ENCODE measurements at places on chromosomes 3 and 15.

DNA sequence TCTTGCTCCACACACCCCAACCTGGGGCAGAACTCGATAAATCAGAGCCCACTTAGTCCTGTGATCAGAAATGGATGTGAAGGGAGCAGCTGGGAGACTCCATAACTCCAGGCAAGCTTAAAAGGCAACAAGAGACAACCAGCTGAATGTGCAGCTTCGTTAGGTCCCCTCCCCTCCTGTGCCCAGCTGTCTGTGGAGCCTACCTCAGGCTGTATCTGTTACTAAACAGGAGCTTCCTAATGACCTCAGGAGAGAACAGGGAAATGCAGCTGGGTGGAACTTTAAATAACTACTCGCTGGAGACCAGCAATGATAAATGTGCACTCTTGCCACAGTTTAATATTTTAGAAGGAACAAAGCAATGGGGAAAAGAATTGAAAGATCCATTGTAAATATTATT lies 25.9 kb downstream of the SLC9A9 start:
- DNase-seq: no peak

DNA sequence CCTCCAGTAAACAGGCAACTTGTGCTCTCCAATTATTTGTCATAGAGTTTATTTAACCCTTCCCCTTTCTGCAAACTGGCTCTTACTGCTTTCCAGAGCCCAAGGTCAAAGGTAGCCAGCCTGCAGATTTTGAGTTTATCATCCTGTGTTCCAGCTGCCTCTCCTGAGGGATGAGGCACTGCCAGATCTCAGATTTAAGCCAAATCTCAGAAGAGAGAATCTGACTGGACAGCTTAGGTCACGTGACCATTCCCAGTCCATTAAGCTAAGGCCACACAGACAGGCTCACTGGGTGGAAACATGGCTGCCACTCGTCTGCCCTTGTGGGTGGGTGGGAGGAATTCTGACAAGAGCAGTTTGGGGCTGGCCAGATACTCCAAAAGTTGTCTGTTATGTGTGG lies 8.6 kb upstream of the SIAH2 start:
- no peak for DNase-seq

GRCh38 chr3:177688152-177688551 lies 490.9 kb upstream of the TBL1XR1 start:
- no peak for DNase-seq

- no peak for DNase-seq
Measured at GRCh38 chr3:194250098-194251002, 100.8 kb downstream of the CPN2 start.

GRCh38 chr3:134971306-134971705 lies 176.2 kb downstream of the EPHB1 start:
- no peak for DNase-seq

- no peak for DNase-seq
Measured at GRCh38 chr3:140630366-140630765, 47.5 kb upstream of the TRIM42 start.

- DNase-seq: no peak
Measured at GRCh38 chr15:87777054-87777561, 479.4 kb downstream of the NTRK3 start.

DNA sequence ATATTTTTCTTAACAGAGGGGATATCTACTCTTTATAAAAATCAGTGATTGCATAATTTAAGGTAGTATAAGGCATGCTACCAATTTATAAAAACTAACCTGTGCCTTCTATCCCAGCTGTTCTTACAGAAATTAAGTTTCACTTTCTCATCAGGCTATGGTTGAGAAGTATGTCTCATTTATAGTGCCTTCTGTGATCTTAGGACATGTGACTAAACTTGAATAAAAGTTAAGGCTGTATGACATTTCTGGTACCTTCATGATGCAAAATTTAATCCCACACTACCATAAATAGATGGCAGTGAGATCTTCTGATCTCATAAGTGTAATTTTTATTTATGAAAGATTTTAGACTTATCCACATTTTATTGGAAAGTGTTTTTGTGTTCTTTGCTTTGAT lies 12.6 kb downstream of the TIPARP start:
- no peak for DNase-seq

DNA sequence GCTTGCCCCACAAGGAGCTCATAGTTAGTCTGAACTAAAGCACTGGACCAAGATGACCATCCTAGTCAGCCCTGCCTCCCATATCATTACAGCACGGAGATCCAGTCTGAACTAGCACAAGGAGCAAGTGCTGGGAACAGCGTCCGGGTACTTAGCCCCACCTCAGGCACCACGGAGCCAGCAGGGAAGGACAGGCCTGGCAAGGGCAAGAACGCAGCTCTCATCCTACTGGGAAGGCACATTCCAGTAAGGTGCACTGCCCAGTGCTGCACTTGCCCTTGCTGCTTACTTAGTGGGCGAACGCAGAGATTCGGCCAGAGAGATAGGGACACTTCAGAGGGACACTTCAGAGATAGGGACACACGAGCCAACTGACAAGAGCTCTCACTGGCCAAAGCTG lies 27.6 kb downstream of the SEC61A1 start:
- no peak for DNase-seq

GRCh38 chr3:12997387-12997786 lies 75.8 kb downstream of the IQSEC1 start:
- DNase-seq: no peak

- no peak for DNase-seq
Measured at GRCh38 chr3:169764882-169765612, at the start of gene TERC. Gene TERC, minus strand, starts transcription at chr3:169765060.

- DNase-seq: no peak
Measured at GRCh38 chr3:48532271-48532976, 24.2 kb downstream of the PFKFB4 start.

- DNase-seq: no peak
Measured at GRCh38 chr15:55170361-55170760, 26.4 kb downstream of the RSL24D1 start.

DNA sequence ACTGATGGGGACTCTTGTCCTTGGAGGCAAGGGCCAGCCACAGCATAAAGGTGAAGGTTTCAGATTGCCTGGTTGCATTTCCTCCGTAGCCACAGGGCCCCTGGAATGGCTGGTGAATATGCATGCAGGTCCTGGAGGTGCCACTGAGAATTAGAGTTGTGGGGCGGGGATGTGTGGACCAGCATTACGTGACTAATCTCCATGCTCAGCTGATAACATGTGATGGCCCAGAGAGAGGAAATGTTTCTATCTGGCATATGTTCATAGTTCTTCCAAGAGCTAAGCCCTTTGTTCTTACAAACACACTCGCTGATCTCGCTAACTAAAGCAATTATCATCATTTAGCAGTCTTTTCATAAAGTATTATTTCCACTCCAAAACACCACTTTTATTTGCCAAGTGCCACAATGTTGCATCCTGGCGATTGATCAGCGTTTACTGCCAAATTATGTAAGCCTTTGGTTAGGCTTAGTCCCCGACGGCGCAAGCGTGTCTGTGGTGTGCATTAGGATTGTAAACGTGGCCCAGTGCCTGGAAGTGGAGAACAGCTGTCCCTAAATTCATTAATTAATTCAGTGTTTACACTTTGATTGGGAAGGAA lies 55.9 kb downstream of the CGNL1 start:
- DNase-seq: no peak

DNA sequence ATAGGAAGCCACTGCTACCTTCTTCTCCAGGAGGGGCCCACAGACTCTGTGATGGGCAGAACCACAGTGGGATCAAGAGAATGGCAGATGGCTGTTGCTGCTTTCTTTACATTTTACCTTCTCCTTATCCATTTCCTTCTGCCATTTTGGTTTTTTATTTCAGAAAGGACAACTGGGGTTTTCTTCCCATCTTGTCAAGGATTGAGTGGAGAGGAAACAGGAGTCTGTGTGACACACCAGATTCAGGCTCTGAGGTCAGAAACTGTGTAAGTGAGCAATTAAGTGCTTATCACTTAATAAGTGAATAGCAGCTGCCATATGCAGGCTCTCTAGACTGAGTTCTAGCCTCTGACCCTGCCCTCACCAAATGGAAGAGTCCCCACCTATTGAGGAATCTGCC lies 47.3 kb downstream of the ITGB5 start:
- DNase-seq: no peak

DNA sequence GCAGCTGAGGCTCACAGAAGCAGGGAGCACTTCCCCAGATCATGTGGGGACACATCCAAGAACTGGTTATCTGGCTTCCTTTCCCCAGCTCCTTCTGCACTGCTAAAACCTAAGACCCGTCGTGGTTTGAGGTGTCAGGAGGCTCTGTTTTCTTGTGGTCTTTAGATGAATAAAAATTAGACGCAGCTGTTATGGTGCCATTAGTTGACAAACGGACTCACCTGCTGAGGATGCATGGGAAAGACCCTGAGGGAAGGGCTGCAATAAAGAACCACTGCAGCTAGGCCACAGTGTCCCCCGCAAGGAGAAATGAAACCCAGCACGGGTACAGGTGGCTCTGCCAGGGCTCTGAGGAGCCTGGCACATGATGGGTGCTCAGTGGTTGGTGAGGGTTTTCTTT lies 99.4 kb downstream of the IQSEC1 start:
- DNase-seq: no peak

DNA sequence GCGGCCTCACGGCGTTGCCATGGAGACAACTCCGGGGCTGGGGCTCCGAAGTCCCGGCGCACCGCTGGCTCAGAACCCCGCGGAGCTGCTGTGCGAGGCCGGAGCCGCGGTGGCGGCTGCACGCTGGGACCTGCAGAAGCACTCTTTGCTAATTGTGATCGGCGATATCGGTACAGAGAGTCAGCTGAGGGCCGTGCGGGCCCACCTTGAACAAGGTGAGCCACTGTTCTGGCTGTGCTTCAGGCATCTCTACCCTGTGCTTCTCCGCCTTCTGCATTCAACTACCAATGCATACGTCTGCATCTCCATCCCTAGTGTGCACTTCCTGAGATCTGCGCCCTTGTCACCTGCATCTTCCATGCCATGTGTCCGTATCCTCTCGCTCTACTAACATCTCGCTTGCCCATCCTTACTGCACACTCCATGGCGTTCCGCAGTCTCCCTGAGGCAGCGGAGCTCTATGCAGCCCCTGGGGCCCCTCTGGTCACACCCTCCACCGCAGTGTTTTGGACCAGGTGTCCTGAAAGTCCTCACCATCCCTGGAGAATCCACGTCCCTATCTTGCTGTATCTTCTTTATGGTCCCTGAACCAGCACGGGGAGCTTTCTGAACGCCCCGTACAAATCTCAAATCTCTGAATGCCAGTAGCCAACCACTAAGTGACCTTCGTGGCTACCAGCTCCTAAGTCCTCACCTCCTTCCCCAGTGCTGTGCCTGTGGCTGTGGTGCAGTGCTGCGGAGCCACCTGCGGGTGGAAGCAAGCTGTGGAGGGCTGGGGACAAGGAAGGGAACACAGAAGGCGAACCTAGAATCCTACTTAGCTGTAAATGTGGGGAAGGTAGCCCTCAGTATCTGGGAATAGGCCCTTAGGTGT lies 6.2 kb upstream of the MAP1A start:
- DNase-seq: no peak

DNA sequence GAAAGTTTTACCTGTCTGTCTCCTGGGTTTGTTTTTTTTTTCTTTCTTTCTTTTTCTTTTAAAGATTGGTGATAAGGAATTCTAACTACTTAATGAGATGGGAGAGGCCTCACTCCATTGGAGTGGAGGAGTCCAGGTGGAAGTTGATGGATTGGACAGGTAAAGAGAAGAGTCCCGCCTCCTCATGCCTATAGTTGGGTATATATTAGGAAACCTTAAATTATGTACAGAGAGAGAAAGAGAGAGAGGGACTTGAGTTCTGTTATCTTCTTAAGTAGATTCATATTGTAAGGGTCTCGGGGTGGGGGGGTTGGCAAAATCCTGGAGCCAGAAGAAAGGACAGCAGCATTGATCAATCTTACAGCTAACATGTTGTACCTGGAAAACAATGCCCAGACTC lies 158.2 kb downstream of the TP63 start:
- peak; percentile 40 for DNase-seq

DNA sequence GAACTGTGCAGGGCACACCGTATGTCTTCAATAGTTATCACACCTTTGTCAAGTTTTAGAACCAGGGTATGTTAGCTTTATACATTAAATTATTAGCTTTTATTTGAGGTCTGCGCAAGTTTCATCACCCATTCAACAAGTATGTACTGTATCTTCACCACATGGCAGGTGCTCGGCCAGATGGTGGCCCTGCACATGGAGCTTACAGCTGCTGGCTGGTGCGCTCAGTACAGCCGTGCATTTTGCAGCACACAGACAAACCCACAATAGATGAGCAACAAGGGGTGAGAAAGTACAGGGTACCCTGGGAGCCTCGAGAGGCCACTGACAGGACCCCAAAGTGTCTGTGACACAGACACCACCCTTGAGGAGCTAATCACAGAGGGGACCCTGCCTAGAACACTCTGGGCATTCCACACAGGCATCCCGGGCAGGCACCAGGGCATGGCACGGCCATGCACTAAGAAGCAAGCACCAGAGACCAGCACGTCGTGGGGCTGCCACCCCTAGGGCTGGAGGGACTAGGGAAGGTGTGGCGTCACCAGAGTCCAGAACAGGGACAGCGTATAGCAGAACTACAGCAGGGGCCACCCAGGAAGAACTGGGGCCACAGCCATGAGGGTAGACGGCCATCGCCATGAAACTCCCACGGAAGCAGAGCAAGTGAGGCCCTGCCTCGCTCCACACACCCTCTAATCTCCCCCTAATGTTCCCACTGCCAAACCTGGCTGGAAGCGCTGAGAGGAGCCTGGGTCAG lies 27.4 kb downstream of the ZXDC start:
- DNase-seq: no peak

- DNase-seq: no peak
Measured at GRCh38 chr15:36175186-36175740, 404.2 kb upstream of the CDIN1 start.

- no peak for DNase-seq
Measured at GRCh38 chr3:195441992-195442572, 738 bp downstream of the ACAP2 start.

DNA sequence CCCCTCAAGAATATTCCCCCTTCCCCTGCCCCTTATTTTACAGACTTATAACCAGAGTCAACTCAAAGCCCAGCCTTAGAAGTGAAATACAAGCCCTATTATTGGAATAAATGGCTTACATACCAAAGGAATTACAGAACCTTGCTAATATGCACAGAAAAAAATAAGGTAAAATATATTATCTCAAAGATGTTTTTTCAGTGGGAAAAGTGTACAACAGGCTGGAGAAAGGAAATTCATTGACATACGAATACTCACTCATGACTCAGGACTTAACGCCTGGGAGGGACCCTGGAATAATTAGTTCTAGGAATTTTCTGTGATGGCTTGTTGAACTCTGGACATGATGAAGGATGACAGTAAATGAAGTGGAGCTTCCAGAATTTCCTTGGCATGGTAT lies 27.0 kb downstream of the ARL14 start:
- DNase-seq: no peak

DNA sequence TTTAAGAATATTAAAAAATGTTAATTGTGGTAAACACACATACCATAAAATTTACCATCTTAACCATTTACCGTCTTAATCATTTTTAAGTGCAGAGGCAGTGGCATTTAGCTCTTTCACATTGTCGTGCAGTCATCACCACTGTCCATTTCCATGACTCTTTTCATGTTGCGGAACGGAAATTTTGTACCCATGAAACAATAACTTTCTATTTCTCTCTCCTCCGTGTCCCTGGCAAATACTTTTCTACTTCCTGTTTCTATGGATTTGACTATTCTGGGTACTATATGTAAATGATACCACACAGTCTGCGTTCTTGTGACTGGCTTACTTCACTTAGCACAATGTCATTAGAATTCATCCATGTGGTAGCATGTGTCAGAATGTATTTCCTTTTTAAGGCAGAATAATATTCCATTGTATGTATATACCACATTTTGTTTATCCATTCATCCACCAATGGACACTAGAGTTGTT lies 27.9 kb downstream of the AKAP13 start:
- no peak for DNase-seq

- no peak for DNase-seq
Measured at GRCh38 chr3:35505181-35505580, 134.1 kb upstream of the ARPP21 start.

- no peak for DNase-seq
Measured at GRCh38 chr3:72238010-72238691, 453.2 kb upstream of the PROK2 start.
